ENCODE measurements at places on chromosomes 2 and 18. TPM values are rescaled to one million over a fixed set of nuclear protein-coding genes. Genes with fewer than 3 reads are reported as not detected.

GRCh38 chr2:16623031-16623430 is 42.6 kb downstream of the CYRIA start:
- no peak for DNase-seq

DNA sequence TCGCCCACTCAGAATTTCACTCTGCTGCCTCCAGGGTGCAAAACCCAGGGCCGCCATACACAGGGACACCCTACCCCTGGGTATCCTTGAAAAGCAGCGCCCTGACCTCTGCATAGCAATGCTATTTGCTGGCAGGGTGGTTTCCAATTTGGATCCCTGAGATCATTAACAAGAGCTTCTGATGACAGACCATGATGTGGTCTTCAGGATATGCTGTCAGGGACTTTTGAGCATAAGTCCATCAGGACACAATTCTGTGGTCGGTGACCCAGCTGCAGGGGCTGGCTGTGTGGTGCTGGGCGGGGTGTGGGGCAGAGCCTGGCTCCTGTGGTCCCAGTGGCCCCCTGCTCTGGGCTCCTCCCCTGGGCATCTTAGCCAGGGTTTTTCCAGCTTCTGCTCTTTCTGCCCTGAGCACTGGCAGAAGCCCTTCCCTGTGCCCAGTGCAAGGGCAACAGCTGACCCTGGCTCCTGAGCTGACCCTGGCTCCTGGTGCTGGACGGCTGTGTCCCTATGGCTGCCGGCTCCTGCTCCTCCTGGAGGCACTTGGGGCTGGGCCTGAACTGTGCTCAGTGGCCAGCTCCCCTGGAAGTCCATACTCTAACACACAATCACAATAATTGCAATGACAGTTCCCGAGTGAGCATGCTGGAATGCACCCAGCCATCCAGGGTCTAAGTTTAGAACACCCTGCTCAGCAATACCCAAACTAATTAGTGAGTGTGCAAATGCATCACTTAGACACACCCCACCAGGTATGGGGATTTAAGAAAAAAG is 271.5 kb downstream of the HDAC4 start:
- DNase-seq = no peak

- no peak for DNase-seq
These were observed 176.2 kb upstream of the ST6GAL2 start for GRCh38 chr2:107062173-107062572.

DNA sequence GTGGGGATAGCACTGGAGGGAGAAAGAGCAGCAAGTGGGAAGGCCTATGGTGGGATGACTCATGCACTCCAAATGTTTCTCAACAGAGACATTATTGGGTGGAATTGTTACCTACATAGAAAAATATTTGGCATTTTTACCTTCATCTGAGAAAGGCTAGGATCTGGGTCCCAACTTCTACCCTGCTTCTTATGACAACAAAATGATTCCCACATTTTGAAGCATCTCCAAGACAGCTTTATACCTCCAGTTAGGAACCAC is 908.9 kb upstream of the GYPC start:
- no peak for DNase-seq

DNA sequence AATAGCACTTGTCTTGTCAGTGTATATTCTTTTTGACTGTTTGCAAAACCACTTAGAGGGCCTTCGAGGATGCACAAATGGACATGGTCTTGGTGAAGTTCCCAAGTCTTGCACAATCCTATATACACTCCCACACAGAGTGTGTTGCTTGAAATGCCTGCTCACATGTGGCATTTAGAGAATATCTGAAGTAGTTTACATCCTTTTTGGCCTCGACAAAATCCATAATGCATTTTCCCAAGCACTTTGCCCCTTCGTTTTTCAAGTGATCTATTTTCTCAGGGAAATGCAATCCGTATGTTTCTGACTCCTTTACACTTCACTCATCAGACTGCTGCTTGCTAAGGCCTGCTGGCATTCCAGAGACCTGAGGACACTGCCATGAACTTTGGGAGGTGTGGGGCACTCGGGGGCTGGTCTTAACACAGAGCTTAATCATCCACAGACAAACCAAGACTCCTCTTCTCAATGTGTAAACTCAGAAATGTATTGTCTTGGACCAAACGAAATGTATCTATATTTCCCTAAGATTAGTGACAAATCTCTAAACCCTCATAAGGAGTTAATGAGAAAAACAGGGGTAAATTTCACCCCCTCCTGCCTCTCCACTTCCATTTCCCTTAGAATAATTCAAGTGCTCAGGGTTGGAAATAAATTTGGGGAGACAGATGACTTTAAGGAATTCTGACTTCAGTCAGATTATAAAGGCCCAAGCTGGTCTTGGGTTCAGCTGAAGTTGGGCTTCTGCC is 219.3 kb upstream of the APCDD1 start:
- no peak for DNase-seq

DNA sequence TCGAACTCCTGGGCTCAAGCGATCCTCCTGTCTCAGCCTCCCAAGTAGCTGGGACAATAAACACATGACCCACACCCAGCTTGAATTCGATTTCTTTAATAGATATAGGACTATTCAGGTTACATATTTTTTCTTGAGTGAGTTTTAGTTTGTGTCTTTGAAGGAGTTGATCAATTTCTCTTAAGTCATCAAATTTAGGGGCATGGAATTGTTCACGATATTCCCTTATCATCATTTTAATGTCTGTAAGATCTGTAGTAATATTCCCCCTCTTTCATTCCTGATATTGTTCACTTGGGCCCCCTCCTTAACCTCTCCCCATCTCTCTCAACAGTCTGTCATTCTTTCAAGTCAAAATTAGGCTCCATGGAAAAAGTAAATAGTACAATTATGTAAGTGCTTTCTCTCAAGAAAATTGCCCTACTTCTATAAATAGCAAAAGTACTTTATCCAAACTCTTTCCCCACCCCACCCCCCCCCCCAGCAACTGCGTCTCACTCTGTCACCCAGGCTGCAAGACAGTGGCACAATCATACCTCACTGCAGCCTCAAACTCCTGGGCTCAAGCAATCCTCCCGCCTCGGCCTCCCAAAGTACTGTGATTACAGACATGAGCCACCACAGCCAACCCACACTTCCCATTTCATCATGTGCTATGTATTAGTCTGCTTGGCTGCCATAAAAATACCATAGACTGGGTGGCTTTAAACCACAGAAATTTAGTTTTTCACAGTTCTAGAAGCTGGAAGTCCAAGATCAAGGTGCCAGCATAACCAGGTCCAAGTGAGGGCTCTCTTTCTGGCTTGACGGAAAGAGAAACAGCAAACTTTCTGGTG is 20.1 kb downstream of the WDR33 start:
- DNase-seq = no peak

GRCh38 chr2:237326266-237327171 is 87.4 kb downstream of the COL6A3 start:
- DNase-seq = no peak

DNA sequence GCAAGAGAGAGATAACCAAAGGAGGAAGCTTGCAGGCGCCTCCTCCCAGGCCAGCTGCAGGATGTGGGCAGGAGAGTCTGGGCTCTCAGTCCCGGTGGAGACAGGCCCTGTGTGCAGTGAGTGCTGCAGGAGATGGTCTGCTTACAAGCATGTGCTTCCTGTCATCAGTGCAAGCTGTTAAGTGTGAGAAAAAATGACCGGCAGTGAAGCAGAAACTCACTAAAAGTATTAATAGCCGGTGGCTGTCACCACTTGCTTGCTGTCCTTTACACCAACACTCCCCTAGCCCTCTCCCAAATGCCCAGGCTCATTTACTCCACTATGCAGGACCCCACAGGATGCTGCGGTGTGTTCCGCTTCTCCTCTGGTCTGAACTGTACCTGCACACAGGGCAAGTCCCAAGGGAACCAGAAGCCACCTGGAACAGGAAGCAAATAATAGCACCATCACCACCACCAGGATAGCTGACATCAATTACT is 435.6 kb upstream of the HS6ST1 start:
- no peak for DNase-seq

DNA sequence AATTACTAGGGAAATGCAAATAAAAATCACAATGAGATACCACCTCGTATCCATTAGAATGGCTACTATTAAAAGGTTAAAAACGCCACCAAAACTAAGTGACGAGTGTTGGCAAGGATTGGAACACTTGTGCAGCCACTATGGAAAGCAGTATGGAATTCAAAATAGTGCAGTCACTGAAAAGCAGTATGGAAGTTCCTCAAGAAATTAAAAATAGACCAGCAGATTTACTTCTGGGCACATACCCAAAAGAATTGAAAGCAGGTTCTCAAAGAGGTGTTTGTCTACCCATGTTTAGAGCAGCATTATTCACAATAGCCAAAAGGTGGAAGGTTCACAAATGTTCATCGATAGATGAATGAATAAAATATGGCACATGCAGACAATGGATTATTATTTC is 149.7 kb upstream of the STON1 start:
- DNase-seq = no peak

GRCh38 chr2:230346465-230346864 is 19.5 kb downstream of the SP140L start:
- no peak for DNase-seq

GRCh38 chr2:79640001-79640400 is 127.2 kb downstream of the CTNNA2 start:
- DNase-seq = no peak

- no peak for DNase-seq
These were observed 106.0 kb downstream of the KIAA1328 start for GRCh38 chr18:36934884-36935283.

GRCh38 chr2:126543081-126543480 is 112.9 kb upstream of the GYPC start:
- DNase-seq = no peak

- DNase-seq = no peak
These were observed 1300.0 kb upstream of the FAM98A start for GRCh38 chr2:34899079-34899478.

DNA sequence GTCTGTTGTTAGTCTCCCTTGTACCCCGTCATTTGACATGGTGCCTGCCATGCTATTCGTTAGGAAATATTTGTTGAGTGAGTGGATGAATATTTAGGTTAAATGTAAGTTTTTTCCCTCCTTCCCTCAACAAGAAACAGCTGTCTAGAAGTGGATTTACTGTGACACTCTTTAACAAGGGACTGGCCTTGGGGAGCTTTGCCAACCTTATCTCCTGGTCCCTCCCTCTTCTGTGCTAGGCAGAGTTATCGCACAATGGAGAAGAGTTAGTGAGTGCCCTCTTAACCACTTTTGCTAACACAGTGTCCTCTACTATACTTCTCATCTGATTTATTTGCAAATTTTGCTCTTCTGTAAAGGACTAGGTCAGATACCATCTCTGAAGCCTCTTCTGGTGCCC is 61.2 kb downstream of the DIS3L2 start:
- DNase-seq = no peak

DNA sequence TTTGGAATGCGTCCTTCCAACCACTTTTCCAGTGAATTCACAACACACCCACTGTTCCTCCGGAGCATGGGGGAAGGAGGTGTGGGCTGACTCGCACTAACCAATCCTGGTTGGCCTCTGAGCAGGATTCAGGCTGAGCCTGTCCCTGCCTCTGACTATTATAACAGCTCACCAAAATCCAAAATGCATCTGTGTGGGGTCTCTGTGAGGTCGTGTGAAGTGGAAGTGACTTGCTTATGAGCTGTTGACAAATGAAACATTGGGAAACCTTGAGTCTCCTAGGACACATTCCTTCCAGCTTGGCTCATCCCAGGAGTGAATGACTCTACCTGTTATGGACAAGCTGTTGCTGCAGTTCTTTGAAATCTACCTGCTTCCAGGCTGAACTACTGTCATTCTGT is 1.5 kb downstream of the CIDEA start:
- DNase-seq = no peak

DNA sequence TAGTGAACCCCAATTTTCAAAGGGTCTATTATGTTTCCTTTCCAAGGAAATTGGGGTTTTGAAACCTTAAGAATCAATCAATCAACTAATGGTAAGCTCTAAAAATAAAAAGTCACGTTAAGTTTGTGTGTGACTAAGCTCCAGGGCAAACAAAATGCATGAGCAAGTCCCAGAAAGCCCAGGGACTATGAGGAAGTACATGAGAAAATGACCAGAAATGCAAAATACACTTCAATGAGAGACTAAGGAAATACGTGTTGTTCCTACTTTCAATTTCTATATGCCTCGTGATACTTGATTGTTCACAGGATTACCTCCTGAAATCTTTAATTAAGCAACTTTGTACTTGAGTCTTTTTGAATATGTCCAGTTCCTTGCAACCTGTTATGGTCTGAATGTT is 684.4 kb upstream of the SYT4 start:
- DNase-seq = no peak

GRCh38 chr2:117918608-117919007 is 95.3 kb downstream of the CCDC93 start:
- DNase-seq = no peak

LAMA1 gene
- 59.3 TPM for total RNA-seq

TEX44 gene
- not detected for total RNA-seq

IL1RL1 gene
- total RNA-seq = not detected

SLC4A3 gene
- total RNA-seq = 8.0 TPM

CHRNG gene
- total RNA-seq = 0.87 TPM

RGPD3 gene
- total RNA-seq = 0.17 TPM

IKZF2 gene
- total RNA-seq = 153 TPM

ANKRD30B gene
- total RNA-seq = not detected
